ENCODE measurements at places on chromosomes 1 and 21.

GRCh38 chr21:45607909-45608295, 35.6 kb upstream of the PCBP3 start:
- no peak for DNase-seq

DNA sequence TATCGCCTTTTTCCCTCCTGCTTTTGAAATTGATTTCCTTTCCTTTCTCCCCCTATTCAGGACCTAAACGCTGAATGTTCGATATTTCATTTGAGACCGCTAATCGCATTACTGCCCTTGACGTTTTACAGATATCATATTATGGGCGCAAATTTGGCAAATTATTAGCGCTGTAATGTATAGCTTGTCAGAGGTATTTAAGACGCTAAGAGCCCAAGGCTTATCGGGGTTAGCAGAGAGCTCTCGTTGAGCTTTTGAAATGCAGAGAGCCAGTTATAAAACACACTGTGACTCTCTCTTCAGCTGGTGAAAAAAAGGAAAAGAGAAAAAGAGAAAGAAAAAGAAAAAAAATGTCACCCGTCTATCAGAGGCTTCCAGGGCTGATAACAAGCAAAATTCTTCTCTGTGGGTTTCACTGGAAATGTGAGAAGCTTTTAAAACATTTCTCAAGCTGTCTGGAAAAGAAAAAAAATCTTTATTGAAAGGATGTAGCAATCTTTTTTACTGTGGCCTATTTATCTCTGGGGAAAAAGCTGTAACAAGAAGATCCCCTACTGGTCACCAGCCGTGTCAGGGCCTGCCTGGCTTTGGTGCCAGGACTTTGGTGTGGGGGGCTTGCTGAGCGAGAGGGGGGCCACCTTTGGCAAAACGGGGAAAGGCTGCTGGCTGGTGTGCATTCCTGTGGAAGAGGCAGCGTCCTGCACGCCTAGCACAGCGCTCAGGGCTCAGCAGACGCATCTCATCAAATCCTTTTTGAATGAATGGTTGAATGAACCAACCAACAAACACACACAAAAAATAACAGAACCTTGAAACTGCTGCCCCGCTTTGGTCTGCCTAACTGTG, 119.8 kb downstream of the RNF220 start:
- DNase-seq, result no peak

DNA sequence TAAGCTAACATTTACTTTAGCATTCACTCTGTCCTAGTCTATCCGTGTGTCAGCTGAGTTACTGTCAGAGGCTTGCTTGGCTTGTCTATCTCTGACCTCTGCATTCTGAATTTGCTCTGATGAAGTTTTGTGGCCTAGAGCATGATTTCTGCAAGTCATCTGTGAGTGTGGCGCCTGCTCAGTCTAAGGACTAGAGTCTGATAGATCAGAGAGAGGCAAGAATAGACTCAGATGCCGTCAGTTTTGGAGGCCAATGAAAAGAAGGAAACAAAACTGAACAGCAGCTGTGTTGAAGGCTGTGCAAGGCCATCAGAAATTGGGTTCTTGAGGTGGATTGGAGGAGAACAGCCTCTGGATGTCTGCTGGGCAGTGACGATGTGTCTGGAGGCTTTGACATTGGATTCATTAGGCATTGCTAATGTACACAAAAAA, 573.1 kb downstream of the USP25 start:
- no peak for DNase-seq

- DNase-seq, result no peak
Observed at GRCh38 chr1:23044035-23044434, 24.8 kb downstream of the KDM1A start.

DNA sequence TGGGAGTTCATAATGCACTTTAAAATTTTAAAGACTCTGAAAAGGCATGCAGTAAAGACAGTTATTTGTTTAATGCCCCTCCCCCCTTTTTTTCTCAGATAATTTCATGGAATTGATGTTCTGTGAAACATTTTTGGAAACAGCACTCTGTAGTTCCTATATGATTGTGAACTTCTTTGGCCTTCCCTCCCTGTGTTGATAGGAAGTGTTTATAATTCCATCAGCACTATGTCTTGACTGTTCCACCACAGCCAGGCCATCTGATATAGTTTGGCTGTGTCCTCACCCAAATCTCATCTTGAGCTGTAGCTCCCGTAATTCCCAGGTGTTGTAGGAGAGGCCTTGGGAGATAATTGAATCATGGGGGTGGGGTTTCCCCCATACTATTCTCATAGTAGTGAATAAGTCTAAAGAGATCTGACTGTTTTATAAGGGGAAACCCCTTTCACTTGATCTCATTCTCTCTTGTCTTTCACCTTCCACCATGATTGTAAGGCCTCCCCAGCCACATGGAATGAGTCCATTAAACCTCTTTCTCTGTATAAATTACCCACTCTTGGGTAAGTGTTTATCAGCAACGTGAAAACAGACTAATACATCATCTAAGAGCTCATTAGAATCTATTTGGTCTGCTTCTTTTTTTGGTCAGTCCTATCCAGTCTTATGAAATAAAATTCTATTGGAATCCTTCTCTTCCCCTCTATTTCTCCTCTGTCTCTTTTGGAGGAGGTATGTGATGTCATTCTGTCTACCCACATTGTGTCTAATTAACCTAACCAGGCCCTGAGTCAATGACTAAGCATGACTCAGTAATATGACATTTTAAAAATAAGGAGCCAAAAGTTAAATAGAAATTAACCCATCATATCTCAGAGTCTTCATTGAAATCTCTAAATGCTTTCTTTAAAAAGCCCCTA, 8.9 kb downstream of the CCDC185 start:
- DNase-seq, result no peak

- DNase-seq, result no peak
Observed at GRCh38 chr1:19654886-19655717, 9.6 kb upstream of the HTR6 start.

GRCh38 chr1:168454211-168454815, 89.5 kb downstream of the XCL2 start:
- no peak for DNase-seq

DNA sequence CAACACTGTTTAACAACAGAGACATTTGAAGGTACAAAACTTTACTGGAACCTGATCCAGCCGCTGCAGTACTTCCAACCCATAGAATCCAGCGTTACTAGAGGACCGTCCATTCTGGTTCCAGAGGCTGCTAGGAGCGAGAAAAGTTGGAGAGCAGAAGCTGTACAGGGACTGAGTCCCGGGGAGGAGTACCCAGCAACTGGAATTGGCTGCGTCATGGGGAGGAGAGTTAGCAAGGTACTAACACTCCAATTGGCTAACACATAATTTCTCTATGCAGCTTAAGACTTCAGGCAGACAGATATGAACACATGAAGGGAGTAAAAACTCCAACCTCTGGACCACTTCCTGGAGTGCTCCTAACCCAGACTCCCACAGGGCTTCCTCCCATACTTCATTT, 2.1 kb upstream of the QSOX1 start:
- DNase-seq, result no peak

GRCh38 chr1:53073287-53073686, 11.3 kb downstream of the PODN start:
- DNase-seq, result no peak

- no peak for DNase-seq
Observed at GRCh38 chr1:112105557-112105956, 116.1 kb upstream of the KCND3 start.

DNA sequence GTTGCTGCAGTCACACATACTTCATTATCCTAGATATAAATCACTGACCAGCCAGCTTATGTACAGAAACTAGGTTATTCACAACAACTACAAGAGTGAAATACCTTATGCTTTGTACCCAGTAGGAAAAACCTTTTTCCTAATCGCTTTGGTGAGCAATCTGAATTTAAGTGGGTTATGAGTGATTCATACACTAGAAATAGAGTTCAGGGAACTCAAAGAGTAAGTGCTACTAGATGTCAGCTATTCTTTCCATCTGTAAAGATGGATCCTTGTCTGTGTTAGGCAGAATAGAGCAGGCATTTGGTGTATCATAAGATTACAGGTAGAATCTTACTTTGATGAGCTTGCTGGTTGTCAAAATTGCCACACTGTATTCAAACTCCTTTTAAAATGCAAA, 101.9 kb downstream of the ZNF644 start:
- DNase-seq, result no peak

DNA sequence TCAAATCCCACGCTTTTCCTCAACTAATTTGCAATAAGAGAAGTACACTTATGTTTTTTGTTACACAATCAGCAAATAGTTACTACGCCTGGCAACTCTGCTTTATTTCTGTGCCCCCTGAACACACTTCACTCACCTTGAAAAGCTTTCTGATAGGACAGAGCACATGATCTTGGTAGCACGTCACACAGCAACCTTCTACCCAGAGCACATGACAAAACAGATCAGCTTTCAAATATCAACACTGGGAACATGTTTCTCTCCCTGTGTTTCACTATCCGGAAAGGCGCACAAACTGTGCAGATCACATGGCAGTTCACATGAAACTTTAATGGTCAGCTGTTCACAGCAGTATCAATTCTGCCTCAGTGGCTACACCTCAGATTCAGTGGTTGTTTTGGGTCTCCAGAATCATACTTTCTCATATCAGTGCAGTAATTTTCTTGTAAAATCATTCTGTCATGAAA, 2.2 kb downstream of the SLC19A2 start:
- no peak for DNase-seq

- DNase-seq, result no peak
Observed at GRCh38 chr1:44000122-44000665, 8.8 kb downstream of the CCDC24 start.

DNA sequence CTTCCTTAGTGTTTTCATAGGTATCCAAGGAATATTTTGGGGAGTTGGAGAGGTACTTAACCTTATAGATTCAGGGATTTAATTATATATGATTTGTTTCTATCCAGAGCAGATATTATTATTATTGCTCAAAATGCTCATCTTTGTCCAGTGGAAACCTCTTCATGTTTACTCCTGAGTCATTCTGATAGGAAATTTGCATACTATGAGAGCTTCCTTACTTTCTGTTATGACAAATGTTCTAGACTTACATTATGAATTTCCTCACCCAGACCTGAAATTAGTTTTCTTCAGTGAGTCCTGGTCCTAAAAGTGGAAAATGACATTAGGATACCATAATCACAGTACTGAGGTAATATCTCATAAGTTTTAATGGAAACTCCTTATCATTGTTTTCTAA, 57.5 kb upstream of the PLPPR5 start:
- DNase-seq, result no peak

- no peak for DNase-seq
Observed at GRCh38 chr1:195584870-195585624, 1023.2 kb downstream of the KCNT2 start.

All from CD4-positive, alpha-beta T cell treated with Interleukin-17A for 4 hours (primary cell).